Posterior vena cava (tissue), 2 donors: ENCODE measurements at places on chromosomes 3 and 15. TPM values are rescaled to one million over a fixed set of nuclear protein-coding genes. Genes with fewer than 3 reads are reported as not detected.

WDR72 gene
- not detected for total RNA-seq

SOX2 gene
- 0.29 TPM for total RNA-seq

AMT gene
- 6.1 TPM for total RNA-seq

CYP8B1 gene
- total RNA-seq = 0.10 TPM

PLA2G4D gene
- not detected for total RNA-seq

RNF7 gene
- total RNA-seq = 62.4 TPM

SATB1 gene
- 10.9 TPM for total RNA-seq

FBXL22 gene
- 17.7 TPM for total RNA-seq

DNAH1 gene
- total RNA-seq = 7.2 TPM

FANCD2OS gene
- total RNA-seq = not detected

TNIK gene
- total RNA-seq = 16.5 TPM

SSUH2 gene
- total RNA-seq = 0.32 TPM

ERICH6 gene
- total RNA-seq = not detected

ASB7 gene
- 8.8 TPM for total RNA-seq

ADAMTS7 gene
- total RNA-seq = 8.9 TPM

TM6SF1 gene
- 8.1 TPM for total RNA-seq

COL8A1 gene
- 105 TPM for total RNA-seq

CIB2 gene
- total RNA-seq = 5.1 TPM

GNAT1 gene
- not detected for total RNA-seq

SOX14 gene
- not detected for total RNA-seq

TICRR gene
- total RNA-seq = 0.10 TPM

ARHGEF3 gene
- 24.2 TPM for total RNA-seq

TMC3 gene
- not detected for total RNA-seq

FBXW12 gene
- not detected for total RNA-seq
